ENCODE measurements at places on chromosomes 11 and 22.

DNA sequence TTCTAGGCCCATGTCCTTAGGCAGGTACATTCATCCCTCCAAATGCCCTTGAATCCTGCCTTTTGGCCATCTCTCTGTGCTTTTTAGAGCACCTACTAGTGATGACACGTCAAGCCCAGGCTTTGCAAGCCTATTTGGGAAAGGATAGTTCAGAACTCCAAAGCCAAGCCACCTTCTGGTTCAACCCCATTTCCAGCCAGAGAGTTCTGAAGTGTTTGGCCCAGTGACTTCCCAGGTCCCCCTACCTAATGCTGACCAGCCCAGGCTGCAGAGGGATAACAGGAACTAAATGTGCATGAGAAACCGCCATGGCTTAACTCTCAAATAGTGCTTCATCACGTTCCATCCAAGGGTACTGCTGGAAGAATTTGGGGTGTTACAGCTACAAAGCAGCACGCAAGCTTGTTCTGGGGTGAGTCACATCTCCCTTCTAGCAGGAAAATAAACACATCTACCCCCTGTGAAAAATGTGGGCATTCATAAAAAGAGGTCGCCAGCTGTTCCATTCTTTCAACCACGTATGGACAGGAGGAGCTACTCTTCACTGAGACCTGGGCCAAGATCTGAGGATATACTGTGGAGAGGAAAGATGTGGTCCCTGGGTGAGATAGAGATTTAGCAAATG lies 2.0 kb upstream of the FXYD6 start:
- DNase-seq, result no peak

DNA sequence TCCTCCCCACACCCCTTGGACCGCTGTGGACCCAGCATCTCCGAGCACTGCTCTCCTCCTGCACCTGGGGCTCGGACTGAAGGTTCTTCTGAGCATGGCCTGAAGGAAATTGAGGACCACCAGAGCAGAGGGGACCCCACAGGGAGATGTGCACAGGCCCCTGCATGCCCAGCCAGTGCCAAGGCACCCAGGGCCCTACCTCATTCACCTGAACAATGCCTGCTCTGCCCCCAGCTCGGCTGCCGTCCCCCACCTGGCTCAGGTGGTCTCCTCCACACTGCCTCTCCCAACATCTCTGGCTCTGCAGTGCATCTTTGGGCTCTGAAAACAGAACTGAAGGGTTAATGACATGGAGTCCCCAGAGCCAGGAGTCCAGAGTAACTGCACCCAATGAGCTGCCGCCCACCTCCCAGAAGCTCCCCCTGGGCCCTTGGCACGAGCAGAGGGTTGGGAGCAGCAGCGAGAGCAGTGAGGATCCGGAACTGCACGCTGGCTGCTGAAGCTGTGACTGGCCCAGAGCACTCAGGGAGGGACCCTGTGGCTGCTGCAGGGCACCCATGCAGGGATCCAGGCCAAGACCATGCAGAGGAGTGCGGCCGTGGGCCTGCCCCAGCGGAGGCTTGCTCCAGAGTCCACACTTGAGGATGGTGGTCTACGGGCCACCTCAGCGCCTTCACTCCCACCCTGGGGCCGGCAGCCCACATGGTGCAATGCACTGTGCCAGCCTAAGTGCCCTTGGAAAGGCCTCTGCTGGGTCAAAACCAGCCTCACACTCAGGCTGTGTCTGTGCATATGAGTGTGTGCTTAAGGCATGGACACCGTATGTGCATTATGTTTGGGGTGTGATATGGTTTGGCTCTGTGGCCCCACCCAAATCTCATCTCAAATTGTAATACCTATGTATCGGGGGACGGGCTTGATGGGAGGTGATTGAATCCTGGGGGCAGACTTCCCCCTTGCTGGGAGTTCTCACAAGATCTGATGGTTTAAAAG lies 686.1 kb downstream of the TBC1D22A start:
- DNase-seq, result no peak

DNA sequence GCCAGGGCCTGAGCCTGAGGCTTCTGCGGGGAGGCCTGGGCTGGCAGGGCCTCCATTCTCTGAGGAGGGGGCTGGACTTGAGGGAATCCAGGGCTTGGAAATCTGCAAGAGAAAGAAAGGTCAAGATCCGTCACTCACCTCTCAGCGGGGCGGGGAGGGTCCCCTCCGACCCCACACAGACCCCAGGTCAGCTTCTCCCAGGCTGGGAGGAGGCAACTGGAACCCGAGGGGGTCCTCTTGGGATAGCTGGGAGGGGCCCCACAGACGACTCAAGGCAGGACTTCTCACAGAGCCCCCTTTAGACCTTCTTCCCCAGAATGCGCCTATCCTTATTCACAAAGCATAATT lies 11.0 kb downstream of the TNKS1BP1 start:
- DNase-seq, result no peak

- DNase-seq, result no peak
Observed at GRCh38 chr11:80593648-80594374, 1153.0 kb upstream of the TENM4 start.

- DNase-seq, result no peak
Observed at GRCh38 chr11:2459796-2460531, 15.2 kb downstream of the KCNQ1 start.

DNA sequence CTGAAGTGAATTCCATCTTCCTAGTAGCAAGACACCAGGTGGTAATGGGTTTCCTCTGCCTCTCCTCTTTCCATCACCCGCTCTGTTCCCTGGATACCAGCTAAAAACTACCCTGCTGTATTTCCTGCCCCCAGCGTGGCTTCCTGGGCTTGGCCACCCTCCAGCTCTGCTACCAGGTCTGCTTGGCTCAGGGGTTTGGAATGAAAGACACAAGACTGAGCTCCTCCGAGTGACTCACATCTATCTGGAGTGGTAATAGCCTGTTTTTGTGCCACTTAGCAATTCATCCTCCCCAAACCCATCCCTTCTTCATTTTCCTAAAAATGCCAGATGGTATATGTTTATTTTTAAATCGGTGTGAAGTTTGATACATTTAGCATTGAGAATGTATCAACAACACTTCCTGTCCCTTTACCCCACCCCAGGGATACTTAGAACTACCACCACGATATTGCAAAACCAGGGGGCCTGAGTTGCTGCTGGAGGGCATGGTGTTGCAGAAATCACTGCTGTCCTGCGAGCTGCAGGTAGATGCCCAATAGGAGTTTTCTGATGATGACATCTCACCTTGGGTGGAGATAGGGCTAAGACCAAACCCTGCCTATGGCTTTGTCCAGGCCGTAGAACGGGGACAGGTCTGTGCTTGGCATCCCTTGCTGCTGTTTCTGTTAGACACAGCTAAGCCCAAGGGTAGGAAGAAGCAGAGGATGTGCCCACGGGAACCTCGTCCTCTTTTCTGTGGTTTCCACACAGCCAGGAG lies 7.5 kb upstream of the MICAL3 start:
- peak; percentile 49 for DNase-seq

- DNase-seq, result no peak
Observed at GRCh38 chr11:24762076-24762475, 265.2 kb downstream of the LUZP2 start.

- DNase-seq, result no peak
Observed at GRCh38 chr11:111944139-111944538, 7.0 kb downstream of the DIXDC1 start.
